Jurkat, Clone E6-1 (cell line): ENCODE measurements at places on chromosomes 16 and 17.

DNA sequence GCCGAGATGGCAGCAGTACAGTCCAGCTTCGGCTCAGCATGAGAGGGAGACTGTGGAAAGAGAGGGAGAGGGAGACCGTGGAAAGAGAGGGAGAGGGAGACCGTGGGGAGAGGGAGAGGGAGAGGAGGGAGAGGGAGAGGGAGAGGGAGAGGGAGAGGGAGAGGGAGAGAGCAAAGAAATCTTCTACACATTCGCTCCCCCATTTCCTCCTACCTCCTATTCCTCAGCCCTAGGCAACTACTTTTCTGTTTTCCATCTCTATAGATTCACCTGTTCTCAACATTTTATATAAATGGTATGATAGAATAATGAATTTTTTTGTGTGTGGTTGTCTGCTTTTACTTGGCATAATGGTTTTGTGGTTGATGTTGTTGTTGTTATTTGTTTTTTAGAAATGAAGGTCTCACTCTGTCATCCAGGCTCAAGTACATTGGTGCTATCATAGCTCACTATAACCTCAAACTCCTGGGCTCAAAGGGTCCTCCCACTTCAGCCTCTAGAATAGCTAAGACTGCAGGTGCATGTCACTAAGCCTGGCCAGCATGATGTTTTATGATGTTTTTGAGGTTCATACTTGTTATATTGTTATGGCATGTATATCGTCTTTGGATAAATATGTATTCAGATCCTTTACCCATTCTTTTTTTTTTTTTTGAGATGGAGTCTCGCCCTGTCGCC is 6.0 kb upstream of the PRPF8 start:
- DNase-seq, result no peak

DNA sequence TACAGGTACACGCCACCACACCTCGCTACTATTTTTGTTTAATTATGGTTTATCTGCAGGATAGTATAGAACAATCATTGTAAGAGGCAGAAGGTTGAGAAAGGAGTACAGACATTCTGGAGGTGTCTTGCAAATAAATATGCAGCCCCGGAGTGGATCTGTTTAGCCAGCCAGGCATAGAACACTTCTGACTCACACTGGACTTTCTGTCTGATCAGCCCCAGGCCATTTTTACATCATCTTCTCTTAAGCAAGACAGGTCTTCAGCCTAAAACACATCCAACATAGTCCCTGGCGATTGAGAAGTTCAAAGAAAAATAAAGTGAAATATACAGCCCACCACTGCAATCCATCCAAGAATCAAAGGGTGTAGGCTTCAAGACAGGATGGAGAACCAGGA is 81.4 kb downstream of the XYLT1 start:
- no peak for DNase-seq

DNA sequence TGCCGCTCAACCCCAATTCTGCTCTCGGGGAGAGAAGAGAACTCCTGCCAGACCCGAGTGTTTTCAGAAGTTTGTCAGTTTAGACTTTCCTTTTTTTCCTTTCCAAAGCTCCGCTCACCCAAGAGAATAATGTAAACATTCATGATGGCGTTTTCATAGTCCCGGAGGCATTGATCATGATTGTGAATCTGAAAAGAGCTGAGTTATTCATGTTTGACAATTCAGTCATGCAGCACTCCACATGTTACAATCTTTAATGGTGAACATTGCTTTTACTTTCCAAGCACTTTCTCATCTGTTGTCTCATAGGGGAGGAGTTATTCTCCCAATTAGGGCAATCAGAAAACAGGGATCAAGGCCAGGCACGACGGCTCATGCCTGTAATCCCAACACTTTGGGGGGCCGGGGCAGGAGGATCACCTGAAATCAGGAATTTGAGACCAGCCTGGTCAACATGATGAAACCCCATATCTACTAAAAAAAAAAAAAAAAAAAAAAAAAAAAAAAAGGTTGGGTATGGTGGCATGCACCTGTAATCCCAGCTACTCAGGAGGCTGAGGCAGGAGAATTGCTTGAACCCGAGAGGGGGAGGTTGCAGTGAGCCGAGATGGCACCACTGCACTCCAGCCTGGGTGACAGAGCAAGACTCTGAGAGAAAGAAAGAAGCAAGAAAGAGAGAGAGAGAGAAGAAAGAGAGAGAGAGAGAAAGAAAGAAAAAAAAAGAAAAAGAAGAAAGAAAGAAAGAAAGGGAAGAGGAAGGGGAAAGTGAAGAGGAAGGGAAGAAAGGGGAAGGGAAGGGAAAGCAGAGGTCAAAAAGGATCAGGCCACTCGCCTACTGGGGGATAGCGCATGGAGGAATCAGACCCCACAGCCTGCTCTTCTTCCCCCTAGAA is 70.0 kb upstream of the TNRC6C start:
- no peak for DNase-seq

GRCh38 chr17:79793924-79794304 is 3.0 kb downstream of the CBX8 start:
- no peak for DNase-seq

DNA sequence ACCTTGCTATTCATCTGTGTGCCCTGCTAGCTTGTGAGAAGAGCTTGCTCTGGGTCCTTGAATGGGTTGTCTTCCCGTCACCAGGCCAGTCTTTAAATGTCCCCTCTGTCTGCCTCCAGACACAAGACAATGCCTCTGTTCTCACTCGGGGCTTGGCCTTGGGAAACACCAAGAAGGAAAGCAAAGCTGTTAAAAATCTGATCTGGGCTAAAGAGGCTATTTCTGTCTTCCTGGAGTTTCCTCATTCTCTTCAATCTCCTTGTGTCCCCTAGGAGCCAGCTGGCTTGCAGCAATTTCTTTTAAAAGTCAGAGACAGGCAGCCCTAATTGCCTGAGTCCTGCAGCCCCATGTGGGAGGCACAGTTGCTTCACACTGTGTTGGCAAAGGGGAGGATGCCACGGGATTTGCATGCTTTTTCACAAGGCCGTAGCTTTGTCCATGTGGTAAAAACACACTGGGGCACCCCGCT is 2.5 kb downstream of the DNAI2 start:
- no peak for DNase-seq

DNA sequence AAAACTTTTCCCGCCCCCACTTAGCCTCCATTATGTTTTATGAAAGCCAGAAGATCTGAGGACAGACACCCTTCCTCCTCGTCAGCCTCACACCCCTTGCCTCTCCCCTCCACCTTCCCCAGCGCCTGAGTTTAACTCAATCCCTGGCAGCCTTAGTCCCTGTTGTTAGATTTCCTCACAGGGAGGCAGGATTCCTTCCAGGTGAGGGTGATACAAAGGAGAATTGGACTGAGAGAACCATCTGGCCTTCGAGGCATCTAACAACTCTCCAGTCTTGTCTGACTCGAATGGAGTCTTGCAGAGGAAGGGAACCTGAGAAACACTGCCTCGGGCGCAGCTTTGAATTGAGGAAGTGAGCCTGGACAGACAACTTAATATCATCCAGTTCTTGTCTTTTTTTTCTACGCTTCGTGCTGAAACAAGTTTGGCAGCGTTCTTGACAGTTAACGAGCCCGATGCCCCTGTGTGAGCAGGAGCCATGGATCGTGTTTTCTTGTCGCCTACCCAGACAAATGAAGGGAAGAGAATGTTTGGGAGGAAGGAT is 1.3 kb upstream of the ZNF768 start:
- peak; percentile 25 for DNase-seq
